Stimulated activated CD8-positive, alpha-beta memory T cell treated with anti-CD3 and anti-CD28 coated beads, Interleukin-2, amount 100 ng/mL, for 1 hour (primary cell): ENCODE measurements at places on chromosomes 11 and 22.

DNA sequence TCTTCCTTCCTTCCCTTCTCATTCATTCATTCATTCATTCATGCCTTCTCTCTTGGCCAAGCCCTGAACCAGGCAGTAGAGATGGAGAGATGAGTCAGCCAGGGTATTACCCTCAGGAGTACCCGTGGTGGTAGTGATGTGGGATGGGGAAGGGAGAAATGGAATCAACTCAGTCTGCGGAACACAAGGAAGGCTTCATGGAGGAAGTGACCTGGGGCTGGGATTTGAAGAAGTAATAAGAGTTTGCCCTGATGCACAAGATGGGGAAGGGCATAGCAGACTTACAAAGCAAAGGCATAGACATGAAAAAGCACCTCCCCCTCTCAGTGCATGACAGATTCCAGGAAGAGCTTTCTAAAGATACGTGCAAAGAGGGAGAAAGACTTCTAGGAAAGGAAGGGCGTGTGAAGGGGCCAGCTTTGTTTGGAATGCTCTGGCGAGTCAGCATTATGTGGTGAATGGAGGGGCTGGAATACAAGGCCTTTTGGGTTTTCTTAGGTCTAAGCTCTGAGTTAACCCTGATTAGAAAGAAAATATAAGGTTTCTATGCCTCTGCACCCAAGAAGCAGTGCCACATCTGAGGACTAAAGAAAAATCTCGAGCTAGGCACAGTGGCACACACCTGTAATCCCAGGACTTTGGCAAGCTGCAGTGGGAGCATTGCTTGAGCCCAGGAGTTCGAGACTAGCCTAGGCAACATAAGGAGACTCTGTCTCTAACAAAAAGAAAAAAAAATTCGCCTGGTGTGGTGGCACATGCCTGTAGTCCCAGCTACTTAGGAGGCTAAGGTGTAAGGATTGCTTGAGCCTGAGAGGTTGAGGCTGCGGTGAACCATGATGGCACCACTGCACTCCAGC, 36.4 kb upstream of the ACER3 start:
- DNase-seq, result no peak

DNA sequence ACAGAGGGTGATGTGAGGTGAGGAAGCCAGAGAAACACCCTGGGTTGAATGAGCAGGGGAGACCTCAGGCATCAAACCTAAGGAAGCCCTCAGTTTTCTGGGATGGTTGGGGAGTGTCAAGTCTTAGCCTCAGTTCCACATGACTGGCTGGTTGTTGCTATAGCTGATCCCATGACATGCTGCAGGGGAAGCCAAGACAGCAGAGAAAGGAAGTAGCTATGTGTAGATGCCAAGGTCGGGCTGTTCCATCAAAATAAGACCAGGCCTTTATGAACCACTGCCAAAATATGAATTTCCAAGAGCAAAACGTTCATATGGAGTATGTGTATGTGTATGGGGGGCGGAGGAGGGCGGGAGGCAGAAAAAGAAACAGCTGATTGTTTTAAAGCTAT, 11.6 kb downstream of the CD59 start:
- DNase-seq, result no peak

DNA sequence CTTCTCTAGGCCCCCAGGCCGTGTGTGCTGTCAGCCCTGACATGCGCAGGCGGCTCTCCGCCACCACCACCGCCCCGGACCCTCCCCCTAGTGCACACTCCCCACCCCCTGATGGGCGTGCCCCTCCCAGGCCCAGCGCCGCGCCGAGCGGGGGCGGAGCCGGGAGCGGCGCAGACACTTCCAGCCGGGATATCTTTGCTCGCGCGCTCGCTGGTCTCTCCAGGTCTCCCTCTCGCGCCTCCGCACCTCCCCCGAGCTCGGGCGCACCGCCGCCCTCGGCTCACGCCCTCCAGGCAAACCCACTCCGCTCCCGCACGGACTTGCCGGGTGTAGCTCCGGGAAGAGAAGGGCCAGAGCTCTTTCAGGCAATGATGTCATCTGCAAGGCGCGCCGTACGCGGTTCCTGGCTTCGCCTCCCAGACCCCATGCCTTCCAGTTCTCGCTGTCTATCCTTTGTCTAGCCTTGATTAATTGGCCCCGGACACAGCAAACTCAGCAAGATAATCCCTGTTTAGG, at the start of gene SCN3B:
Gene SCN3B (minus strand): TSS at position 59 of the 516 bp plus-strand sequence. CDS start 823 bp downstream, outside the sequence.
- DNase-seq, result no peak

DNA sequence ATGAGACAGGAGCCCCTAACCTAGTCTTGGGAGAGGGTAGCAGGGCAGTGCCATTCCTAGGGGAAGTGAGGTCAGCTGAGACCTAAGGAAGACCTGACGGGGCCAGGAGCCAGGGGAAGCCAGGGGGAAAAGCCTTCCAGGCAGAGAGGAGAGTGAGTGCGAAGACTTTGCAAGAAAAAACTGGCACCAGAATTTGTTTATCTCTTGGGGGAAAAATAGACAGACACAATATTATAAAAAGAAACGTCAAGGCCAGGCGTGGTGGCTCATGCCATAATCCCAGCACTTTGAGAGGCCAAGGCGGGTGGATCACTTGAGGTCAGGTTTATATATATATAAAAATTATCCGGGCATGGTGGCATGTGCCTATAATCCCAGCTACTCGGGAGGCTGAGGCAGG, 26.9 kb upstream of the TESMIN start:
- DNase-seq, result no peak

- DNase-seq, result no peak
Observed at GRCh38 chr11:84413549-84413948, 1127.4 kb upstream of the CCDC90B start.

DNA sequence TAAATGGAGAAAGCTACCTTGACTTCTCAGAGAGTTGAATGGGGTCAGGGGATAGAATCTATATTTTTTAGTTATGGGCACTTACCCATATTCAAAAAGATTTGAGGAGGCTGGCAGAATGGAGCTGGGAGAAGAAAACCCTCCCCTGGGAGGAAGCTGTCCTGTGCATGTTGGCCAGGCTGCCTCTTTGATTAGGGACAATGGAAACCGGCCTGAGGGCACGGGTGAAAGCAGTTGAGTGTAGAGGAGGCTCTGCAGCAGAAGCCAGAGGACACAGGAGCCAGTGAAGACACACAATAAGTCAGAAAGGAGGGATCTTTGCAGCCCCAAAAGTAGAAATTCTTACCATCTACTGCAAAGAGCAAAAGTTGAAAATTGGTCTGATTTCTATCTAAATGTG, 66.6 kb upstream of the B3GAT1 start:
- no peak for DNase-seq

GRCh38 chr11:84501750-84502149, 1125.4 kb downstream of the DLG2 start:
- DNase-seq, result no peak
